Choroid plexus epithelial cell (primary cell): ENCODE measurements at places on chromosomes 4 and X.
A peak's percentile ranks its signal among the peaks of the same experiment; 100 is the strongest.

DNA sequence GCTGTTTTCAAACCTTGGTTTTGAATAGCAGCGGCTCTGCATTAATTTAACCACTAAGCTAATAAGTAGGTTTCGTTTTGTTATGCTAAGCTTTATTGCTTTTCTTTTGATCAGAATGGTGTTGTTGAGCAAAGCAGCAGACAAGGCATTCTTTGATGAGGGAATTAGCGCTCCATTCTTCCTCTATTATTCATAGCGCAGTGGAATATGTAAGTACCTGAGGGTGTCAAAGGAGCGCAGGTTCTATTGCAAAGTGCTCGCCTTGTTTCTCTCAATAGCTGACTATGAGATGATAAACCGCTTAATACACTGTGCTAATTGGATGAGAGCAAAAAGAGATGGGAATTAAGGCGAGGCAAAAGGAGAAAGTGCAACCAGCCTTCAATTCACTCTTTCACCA lies 16.3 kb downstream of the ARX start:
- DNase-seq = no peak

DNA sequence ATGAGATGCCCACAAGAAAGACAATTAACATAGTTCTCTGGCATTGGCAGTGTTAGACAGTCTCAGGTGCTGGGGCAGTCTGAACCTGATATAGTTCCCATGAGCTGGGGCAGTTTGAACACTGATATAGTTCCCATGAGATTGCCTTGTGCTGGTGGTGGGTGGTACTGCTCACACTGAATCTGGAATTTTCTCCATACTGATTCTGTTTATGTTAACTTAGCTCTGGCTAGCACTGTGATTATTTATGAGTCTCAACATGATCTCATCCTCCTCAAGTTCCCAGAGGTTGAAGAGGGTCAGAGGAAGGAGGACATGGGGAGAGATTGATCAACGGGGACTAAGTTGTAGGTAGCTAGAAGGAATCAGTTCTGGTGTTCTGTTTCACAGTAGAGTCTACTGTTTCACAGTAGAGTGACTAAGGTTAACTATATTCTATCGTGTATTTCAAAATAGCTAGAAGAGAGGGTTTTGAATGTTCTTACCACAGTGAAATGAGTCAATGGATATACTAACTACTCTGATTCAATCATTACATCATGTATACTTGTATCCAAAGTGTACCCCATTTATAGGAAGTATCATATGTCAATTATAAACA lies 379.9 kb downstream of the ADAM29 start:
- peak; percentile 64 for DNase-seq

DNA sequence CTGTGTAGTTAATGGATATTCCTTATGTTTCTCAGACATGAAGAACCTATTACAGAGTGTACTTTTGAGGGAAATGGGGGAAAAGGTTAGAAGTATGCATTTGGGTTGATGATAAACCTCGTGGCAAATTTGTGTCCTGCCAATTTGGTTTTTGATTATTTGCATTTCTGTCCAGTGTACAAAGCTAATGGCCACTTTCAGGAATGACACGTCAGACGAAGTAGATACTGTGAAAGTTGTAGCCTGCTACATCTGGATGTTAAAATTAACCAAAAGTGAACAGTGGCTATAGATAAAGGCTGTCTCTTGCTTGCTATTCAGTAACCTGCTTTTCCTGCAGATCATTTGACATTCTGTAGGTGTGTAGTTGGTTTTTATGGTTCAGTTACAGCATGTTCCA lies 1.0 kb downstream of the PRDX4 start:
- peak; percentile 4 for DNase-seq

DNA sequence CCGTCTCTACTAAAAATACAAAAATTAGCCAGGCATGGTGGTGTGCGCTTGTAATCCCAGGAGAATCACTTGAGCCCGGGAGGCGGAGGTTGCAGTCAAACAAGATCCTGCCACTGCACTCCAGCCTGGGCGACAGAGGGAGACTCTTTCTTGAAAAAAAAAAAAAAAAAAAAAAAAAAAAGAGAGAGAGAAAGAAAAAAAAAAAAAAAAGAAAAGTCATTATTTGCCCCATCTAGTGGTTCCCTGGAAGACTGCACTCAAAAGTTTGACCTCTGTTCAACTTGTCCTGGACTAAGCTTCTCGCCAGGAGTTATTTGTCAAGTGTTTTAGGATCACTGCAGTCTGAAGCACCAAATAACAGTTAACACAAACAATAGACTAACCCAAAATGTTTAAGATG lies 45.3 kb upstream of the KCTD8 start:
- peak; percentile 15 for DNase-seq

- DNase-seq = no peak
Measured at GRCh38 chr4:78592088-78592783, 40.7 kb downstream of the ANXA3 start.

- peak; percentile 22 for DNase-seq
Measured at GRCh38 chrX:46803140-46803539, 33.7 kb upstream of the RP2 start.

DNA sequence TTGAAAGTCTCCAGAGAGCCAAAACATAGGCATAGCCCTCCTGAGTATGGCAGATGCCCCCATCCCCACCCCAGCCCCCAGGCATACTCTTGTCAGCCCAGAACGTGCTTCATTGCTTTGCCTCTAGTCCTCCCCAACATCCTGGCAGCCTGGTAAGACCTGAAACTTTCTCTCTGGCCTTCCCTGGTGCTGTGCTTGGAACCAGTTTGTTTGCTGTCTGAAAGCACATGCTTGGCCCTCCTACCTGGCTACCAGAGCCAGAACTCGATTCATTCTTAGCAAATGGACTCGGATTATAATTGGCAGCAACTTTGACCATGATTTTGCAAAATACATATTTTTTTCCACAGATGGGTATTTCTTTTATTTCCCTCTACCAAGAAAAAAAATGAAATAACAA lies 248.1 kb downstream of the USP46 start:
- DNase-seq = no peak

DNA sequence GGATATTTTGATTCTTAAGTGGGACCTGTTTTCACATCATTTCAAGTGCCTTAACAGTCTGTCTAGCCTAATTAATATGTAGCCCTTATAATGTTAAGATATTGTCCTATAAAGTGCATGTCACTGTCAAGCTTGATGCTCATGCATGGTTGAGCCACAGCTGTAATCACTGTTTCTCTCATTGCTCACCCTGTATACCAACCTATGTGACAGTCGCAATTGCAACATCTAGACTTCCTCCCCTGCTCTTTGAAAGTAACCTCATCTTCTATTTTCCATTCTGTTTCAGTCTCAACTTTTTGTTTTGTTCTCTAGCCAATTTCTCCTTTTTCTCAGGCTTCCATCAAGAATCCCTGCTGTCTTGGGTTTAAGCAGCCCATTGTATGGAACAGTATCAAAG lies 24.4 kb upstream of the MSL3 start:
- no peak for DNase-seq

GRCh38 chr4:108612365-108612764 lies 8.0 kb upstream of the RPL34 start:
- DNase-seq = no peak

DNA sequence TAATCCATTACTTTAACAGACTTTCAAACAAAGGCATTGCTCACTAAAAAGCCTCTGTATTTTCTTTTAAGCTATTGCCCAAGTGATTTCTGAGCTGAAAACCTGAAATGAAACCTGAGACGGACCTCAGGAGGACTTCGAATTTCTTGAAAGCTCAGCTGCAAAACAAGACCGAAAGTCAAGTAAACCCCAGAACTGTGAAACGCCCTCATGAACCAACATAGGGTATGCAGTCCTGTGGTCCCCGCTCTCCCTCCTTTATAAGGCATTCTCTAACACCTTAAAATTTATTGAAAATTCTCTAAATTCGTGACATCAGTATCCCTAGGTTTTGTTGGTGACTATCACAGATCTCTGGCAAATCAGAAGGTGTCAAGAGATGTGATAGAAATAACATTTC lies 91.8 kb downstream of the SHISA3 start:
- DNase-seq = no peak

- DNase-seq = no peak
Measured at GRCh38 chr4:187732524-187732923, 263.0 kb upstream of the ZFP42 start.

DNA sequence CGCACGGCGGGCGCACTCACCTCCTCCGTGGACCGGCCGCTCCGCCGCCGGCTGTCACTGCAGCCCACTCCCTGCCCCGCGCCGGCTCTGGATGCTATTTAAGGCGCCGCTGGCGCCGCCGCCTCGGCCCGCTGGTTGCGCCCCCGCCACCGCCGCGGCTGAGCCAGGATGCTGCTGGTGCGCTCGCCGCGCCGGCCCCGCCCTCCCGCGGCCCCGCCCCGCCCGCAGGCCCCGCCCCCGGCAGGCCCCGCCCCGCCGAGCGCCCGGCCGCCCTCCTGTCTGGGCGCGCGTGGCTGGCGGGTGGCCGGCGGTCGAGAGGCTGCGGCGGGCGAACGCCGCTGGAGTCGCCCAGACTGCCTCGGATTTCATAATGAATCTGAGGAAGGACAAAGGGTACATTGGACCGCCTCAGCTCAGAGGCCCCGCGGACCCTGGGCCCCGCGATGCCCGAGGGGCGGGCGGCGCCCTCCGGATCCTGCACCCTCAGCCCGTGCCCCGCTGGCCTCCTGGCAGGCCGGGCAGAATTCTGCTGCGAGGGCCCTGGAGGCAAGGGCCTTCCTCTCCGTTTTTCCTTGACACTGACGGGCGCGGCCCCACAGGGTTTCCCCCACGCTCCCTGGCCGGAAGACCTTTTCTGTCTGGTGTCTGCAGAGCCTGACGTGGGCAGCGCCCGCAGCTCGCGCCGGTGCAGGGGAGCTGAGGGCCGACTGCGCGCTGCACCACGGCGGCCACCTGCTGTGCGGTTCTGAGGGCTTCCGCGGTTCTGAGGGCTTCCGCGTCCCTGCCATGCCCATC lies at the start of gene ACSL1:
TSS of gene ACSL1 (minus strand) at position 73 of the 795 bp plus-strand sequence. CDS start 22,454 bp downstream, outside the sequence.
- peak; percentile 71 for DNase-seq

- DNase-seq = no peak
Measured at GRCh38 chr4:148196164-148196563, 246.1 kb downstream of the NR3C2 start.

- peak; percentile 77 for DNase-seq
Measured at GRCh38 chr4:124060261-124060918, 652.1 kb downstream of the ANKRD50 start.

DNA sequence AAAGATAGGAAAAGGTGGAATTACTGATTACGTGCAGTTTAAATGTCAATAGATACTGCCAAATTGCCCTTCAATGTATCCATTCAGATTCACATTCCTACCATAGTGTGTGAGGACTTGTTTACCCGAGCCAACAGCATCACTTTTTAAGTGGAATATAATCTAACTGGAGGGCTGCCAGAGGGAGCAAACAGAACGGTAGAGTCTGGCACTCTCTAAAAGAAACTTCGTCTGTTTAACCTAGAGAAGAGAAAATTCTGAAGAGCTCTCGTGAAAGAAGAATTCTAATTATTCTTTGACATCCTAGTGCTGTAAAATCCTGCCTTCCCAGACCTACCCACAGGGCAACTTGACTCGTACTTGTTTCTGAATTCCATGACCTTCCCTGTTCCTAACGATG lies 23.2 kb downstream of the SMIM43 start:
- DNase-seq = peak; percentile 19

DNA sequence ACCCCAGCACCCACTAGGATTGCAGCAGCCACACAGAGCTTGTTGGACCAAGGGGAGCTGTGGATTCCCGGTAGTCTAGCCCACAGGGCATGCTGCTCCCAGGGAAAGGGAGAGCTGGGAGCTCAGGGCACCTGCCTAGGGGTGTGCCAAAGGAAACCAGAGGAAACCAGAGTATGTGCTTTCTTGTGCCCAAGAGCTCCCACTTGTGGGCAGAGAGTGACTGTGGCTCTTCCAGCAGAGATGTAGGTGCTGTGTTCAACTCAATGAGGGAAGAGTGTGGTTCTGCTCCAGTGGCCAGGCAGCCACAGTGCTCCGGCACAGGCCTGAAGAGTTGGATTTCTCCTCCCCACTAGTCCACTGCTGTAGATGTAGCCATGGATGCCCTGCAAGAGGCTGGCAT lies 1050.0 kb upstream of the INTU start:
- DNase-seq = peak; percentile 23

DNA sequence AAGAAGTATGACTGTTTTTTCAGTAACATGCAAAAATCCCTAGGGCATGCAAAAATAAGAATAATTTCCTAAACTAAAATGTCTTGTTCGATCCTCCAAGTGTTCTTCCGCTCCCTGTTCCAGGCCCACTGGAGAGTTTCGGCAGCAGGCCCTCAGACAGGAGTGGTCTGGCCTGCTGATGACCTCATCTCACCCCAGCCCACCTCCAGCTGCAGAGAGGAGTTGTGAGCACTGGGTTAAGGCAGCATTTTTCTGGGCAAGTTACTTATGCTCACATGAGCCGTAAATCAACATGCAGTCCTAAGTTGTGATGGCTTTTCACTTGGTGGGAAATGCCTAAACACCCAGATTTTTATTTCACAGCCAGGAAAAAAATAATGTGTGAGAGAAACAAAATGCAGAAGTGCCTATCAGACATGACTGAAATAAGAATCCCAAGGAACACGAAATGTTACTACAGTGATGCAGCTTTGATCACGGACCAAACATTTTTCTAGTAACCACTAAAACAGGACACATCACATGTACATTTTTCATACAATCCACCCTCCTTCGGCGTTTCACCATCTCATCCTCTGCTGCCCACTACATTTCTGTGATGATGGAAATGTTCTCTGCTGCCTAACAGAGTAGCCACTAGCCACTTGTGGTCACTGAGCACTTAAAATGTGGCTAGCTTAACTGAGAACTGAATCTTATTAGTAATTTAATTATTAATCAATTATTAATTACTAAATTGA lies 153.3 kb upstream of the TBL1X start:
- DNase-seq = no peak

GRCh38 chrX:104172121-104172520 lies 5.9 kb downstream of the FAM199X start:
- DNase-seq = peak; percentile 18

DNA sequence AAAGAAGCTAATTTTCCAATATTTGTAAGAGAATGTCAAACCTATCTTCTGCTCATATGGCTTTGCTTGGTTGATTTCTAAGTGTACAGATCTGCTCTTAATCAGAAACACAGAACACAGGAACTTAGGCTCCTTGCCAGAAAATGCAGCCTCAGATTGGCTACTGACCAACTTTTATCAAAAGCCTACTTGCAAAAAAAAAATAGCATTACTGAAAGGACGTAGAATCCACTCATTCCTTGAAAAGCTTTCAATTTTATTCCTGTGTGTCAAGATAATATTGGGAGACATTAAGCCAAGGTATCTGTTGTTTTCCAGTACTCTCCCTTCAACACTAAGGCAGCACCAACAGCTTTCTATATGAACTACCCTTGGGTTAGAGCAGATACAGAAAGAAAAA lies 127.6 kb upstream of the INTU start:
- peak; percentile 93 for DNase-seq

- DNase-seq = peak; percentile 66
Measured at GRCh38 chr4:98657531-98658286, 702 bp downstream of the TSPAN5 start.

DNA sequence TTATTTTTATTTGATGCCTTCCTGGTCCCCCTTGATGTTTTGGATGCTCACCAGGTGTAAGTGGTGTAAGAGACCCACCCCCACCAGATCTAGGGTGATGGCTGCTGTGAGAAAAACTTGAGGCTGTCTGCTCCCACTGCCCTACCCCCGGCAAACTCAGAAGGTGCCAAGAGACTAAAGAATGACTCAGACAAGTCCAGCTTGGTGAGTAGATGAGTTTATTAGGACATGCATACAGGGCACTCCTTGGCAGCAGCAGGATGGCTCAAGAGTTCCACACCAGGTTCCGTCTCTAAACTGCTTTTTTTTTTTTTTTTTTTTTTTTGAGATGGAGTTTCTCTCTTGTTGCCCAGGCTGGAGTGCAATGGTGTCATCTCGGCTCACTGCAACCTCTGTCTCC lies 84.0 kb upstream of the HPF1 start:
- no peak for DNase-seq

GRCh38 chrX:38103857-38104812 lies 97.8 kb downstream of the SYTL5 start:
- no peak for DNase-seq

- peak; percentile 48 for DNase-seq
Measured at GRCh38 chrX:150913511-150913910, 15.0 kb upstream of the CD99L2 start.
